Activated naive CD8-positive, alpha-beta T cell treated with anti-CD3 and anti-CD28 coated beads for 36 hours (primary cell): ENCODE measurements at places on chromosomes 5 and 9. TPM values are rescaled to one million over a fixed set of nuclear protein-coding genes. Genes with fewer than 3 reads are reported as not detected.

Gene C9orf50
- not detected for total RNA-seq

Gene TMEM215
- not detected for total RNA-seq

- no peak overlapping the region for H3K27ac ChIP-seq
- H3K36me3 ChIP-seq = peaks cover 41% of the 10 kb centered on the region
- no peak overlapping the region for H3K4me3 ChIP-seq
- H3K4me1 ChIP-seq = peaks cover 73% of the 10 kb centered on the region
- H3K27me3 ChIP-seq = no peaks in the 10 kb centered on the region
Observed at GRCh38 chr5:143376911-143377813, 26.3 kb downstream of the NR3C1 start.

- H3K4me1 ChIP-seq = no peaks in the 10 kb centered on the region
- no peak overlapping the region for H3K27ac ChIP-seq
- H3K4me3 ChIP-seq = no peak overlapping the region
- DNase-seq = no peak
- H3K27me3 ChIP-seq = peaks cover 9% of the 10 kb centered on the region
- H3K36me3 ChIP-seq = no peaks in the 10 kb centered on the region
Observed at GRCh38 chr5:74468421-74468820, 172.1 kb downstream of the ENC1 start.

Gene ANKRD18B
- total RNA-seq = 0.14 TPM

DNA sequence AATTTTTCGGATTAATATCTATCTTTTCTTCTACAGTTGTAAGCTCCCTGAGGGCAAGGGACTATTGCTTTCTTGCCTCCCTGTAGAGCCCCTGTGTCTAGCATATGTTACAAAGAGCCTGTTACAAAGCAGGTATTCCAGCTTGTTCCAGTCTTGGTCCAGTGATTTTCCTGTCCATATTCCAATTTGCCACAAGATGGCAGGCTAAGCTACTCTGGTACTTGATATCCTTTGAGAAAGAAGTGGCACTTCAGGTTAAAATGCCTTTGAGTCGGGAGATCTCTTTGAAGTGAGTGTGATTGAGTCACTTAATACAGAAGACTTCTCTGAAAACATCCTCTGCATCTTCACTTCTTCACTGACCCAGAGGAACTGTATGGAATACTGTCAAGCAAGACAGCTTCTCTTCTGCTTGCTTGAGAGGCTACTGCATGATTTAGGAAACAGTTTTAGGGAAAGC lies 24.5 kb downstream of the CAVIN4 start:
- no peak overlapping the region for H3K4me3 ChIP-seq
- H3K27ac ChIP-seq = no peak overlapping the region
- H3K4me1 ChIP-seq = peaks cover 8% of the 10 kb centered on the region
- H3K27me3 ChIP-seq = no peaks in the 10 kb centered on the region
- no peaks in the 10 kb centered on the region for H3K36me3 ChIP-seq
- no peak for DNase-seq

Gene GADD45G
- total RNA-seq = 1.8 TPM

Gene MROH2B
- not detected for total RNA-seq

GRCh38 chr9:76626141-76626540 lies 138.1 kb upstream of the PCA3 start:
- no peaks in the 10 kb centered on the region for H3K36me3 ChIP-seq
- no peak overlapping the region for H3K4me3 ChIP-seq
- DNase-seq = no peak
- H3K27ac ChIP-seq = no peak overlapping the region
- peaks cover 3% of the 10 kb centered on the region for H3K4me1 ChIP-seq
- peaks cover 27% of the 10 kb centered on the region for H3K27me3 ChIP-seq

Gene HEMGN
- total RNA-seq = 2.6 TPM
